ENCODE measurements at places on chromosomes 3 and 15.

- DNase-seq: no peak
Measured at GRCh38 chr15:78140292-78140691, 8.9 kb upstream of the IDH3A start.

- peak; percentile 50 for DNase-seq
Measured at GRCh38 chr15:75508840-75509532, 57.5 kb upstream of the SIN3A start.

- no peak for DNase-seq
Measured at GRCh38 chr3:45795509-45795881, 841 bp downstream of the SLC6A20 start.

DNA sequence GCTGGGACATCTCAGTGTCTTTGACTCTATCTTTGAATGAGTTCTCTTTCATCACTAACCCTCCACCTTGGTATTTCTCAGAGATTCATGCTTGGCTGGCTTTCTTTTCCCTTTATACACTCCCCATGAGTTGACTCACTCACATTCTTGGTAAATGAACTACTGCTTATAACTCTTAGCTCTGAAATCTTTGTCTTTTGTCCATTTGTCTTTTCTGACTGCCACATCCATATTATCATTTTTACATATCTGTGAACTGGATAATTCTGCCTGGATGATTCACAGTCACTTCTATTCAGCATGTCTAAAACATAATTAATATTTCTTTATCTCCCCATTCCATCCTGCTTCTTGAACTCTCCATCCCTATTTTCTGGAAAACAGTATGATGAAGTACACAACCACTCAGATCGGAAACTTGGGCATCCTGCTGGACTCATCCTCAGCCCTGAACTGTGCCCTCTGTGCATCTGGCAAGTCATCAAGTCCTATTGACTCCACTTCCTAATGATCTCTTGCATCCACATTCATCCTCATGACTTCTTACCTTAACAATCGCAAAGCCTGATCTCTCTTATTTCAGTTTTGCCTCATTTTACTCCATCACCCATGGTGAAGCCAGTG lies 66.9 kb downstream of the KCNAB1 start:
- DNase-seq: no peak

Measured in CD4-positive, alpha-beta T cell treated with Interleukin-2 at 100 ng/mL for 4 hours (primary cell).